ENCODE measurements at places on chromosomes 7 and 10.

- no peak for DNase-seq
These were observed 193.1 kb downstream of the SORCS1 start for GRCh38 chr10:106971411-106971831.

GRCh38 chr7:107167483-107168232 is 1.1 kb upstream of the HBP1 start:
- DNase-seq = no peak

- DNase-seq = no peak
These were observed 273.1 kb upstream of the KCND2 start for GRCh38 chr7:119999738-120000475.

- DNase-seq = no peak
These were observed 134.6 kb downstream of the FRMD4A start for GRCh38 chr10:14196113-14196512.

DNA sequence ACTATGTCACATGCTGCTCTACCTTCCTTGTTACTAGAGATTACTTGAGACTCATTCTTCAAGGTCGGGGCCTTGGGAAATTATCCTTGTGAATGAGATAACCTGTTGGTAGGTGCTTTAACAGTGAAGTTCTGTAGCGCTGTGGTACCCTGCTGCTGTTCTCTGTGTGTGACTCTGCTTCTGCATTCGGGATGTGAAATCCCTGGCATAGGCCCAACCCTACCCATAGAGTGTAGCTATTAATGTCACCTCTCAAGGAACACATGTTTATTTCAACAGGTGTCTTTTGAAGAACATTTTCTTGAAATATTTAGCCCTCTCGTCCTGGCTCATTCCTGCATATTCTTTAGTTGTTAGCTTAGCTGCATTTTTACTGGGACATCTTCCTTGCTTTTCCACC is 41.8 kb upstream of the TMEM236 start:
- no peak for DNase-seq

DNA sequence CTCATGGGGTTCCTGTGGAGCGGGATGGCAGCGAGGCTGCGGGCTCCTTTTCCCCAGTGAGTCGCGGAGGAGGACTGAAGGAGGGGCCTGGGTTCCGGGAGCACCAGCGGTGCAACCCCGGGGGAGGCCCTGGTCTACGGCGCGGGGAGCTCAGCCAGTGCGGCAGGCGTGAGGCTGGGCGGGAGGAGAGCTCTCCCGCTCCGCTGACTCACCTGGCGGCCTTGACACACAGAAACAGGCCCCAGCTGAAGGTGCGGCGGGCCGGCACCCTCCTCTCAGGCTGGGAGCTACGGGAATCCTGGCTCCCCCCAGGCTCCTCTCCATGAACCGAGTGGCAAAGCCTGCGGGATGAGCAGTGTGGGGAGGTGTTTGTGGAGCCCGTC is 6.8 kb upstream of the NOM1 start:
- peak; percentile 71 for DNase-seq

- no peak for DNase-seq
These were observed 41.1 kb upstream of the FAM133B start for GRCh38 chr7:92631067-92631849.

DNA sequence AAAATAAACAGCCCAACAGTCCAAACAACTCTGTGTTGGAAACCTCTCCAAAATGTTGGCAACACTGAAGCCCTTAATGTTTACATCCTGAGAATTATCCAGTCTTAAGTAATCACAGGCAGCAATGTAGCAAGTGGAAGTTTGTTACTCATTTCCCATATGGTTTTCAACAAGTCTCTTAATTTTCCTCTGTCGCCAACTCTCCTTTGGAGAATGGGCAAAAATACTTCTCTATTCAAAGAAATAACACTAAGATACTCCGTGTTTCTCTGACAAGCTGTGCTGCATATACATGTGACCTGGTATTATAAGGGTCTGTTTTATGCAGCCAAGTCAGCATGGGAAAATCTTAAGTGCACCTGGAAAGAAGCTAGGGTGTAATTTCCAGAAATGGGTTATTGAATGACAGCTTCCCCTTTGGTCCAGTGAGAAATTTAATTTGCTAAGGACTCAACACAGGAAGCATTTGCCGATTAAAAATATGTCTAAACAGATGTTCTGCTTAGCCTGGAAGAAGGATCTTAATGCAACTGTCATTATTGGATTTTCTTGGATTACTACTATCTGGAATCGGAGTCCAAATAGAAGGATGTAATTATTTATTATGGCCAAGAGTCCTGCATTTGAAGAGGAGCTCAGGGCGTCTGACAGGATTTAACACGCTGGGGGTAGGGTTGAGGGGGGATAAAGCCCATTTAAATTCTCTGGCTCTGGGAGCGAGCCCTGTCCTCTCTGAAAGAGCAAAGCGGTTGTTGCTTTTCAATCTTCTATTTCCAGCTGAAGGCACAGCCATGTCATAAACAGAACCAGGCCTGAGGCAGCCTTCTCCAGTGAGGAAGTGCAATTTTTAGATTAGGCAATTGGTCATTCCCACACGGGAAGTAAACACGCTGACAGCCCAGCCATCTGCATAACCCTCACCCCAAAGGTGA is 73.1 kb downstream of the TLL2 start:
- no peak for DNase-seq

GRCh38 chr7:100967292-100967863 is 2.0 kb upstream of the MUC12 start:
- DNase-seq = peak; percentile 32

DNA sequence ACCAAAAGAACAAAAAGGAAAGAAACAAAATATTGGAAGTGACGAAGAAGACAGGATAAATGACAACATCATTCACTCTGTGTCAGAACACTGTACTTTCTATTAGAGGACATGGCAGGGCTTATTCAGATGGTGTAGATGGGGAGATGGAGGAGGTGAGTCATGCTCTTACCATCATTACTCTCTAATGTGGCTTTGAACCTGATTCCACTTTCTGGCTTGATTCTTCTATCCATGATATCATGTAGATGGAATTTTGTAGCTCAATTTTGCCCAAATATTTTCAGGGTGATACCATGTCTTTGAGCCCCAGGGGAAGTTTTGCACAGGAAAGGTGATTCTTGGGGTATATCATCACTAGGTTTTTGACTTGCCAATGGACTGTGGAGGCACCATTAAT is 91.7 kb downstream of the CFAP58 start:
- DNase-seq = no peak

DNA sequence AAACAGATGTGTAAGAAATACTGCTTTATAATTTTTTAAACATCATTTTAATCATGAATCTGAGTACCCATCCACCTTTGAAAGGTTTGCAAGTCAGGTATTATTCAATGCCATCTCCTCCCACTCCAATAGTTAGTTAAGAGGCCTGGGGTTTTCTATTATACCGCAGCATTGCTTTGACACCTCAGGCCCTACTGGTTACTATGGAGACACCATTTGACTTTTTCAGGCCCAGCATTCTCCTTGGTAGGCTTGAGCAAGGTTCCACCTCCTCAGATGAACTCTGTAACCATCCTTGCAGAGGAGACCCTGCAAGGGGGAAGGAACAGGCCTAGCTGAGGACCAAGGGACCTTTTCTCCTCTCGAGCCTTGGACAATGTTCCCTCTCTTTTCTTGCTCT is 326.9 kb upstream of the NPSR1 start:
- DNase-seq = no peak

GRCh38 chr7:55156919-55157763 is 138.3 kb downstream of the EGFR start:
- peak; percentile 91 for DNase-seq

DNA sequence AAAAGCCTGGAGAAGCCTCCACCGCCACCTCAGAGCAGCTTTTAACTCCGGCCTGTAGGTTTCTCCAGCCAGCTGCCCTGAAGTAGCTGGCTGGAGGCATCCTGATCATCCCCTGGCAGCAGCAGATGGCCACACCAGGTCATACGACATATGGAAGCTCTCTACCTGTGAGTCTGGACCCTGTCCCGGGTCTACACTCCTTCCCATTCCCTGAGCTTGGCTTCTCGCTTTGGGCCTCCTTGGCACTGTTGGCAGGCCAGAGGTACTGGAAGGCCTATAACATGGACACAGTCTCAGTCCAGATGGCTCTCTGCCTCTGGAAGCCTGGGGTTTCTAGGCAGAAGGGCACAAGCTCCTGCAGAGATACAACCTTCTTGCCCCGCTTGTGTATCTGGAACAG is 43.5 kb upstream of the TRIM8 start:
- DNase-seq = no peak

GRCh38 chr7:35768346-35768745 is 32.5 kb upstream of the SEPTIN7 start:
- DNase-seq = no peak

DNA sequence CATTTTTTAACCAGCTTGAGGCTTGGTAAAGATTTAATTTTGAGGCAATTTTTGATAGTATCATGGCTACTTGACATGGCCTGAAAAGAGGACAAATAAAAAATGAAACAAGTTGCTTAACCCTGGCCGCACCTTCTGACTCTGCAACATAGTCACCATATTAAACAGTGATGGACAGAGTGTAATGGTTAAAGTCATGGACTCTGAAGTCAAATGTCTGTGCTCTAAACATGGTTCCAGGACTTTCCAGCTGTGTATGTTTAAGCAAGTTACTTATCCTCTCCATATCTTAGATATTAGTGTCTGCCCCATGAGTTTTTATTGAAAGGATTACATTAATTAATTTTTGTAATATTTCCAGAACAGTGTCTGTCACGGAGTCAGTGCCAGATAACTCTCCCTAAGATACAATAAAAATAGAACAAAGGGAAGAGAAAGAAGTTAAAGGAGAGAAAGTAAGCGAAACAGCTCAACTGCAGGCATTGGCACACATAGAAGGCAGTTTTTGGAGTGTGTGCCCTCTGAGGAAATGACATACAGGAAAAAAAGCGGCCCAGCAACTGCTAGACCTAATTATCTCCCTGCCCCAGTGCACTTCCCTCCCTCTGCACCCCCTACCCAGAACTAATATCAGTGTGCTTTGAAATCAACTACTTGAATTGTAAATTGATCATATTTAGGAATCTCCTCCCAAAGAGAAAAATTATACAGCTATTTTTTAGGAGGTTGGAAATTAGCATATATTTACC is 65.3 kb downstream of the MACC1 start:
- DNase-seq = no peak

DNA sequence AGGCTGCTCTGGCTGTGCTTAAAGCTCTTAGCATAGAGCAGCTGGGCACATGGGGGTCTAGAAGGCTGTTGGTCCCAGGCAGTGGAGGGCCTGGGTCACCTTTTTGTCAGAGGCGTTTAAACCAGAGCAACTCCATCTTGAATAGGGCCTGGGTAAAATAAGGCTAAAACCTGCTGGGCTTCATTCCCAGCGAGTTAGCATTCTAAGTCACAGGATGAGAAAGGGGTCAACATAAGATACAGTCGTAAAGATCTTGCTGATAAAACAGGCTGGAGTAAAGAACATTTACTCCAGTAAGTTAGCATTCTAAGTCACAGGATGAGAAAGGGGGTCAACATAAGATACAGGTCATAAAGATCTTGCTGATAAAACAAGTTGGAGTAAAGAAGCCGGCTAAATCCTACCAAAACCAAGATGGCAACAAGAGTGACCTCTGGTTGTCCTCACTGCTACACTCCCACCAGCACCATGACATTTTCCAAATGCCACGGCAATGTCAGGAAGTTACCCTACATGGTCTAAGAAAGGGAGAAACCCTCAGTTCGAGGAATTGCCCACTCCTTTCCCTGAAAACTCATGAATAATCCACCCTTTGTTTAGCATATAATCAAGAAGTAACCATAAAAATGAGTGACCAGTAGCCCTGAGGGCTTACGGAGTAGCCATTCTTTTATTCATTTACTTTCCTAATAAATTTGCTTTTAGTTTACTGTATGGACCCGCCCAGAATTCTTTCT is 96.8 kb upstream of the PCBD1 start:
- DNase-seq = peak; percentile 47

- no peak for DNase-seq
These were observed 1.1 kb upstream of the AKR1B1 start for GRCh38 chr7:134459981-134460380.

DNA sequence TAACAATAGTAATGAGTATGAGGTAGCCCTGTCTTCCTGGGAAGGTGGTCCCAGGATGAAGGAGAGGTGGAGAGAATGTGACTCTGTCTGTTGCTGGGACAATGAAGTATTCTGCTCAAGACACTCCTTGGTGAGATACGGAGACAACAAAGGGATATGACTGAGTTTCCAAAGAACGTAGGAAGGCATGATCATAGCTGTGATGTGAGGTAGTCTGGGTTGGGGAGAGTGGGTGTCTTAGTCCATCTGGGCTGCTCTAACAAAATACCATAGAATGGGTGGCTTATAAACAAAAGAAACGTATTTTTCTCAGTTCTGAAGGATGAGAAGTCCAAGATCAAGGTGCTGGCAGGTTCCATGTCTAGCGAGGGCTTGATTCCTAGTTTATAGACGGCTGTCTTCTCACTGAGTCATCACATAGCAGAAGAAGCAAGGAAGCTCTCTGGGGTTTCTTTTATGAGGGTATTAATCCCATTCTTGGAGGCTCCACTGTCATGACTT is 84.9 kb upstream of the RHOBTB1 start:
- no peak for DNase-seq

- DNase-seq = peak; percentile 55
These were observed 13.6 kb downstream of the TTYH3 start for GRCh38 chr7:2645274-2645868.

- peak; percentile 55 for DNase-seq
These were observed 16.0 kb upstream of the DLX6 start for GRCh38 chr7:96989241-96989858.

DNA sequence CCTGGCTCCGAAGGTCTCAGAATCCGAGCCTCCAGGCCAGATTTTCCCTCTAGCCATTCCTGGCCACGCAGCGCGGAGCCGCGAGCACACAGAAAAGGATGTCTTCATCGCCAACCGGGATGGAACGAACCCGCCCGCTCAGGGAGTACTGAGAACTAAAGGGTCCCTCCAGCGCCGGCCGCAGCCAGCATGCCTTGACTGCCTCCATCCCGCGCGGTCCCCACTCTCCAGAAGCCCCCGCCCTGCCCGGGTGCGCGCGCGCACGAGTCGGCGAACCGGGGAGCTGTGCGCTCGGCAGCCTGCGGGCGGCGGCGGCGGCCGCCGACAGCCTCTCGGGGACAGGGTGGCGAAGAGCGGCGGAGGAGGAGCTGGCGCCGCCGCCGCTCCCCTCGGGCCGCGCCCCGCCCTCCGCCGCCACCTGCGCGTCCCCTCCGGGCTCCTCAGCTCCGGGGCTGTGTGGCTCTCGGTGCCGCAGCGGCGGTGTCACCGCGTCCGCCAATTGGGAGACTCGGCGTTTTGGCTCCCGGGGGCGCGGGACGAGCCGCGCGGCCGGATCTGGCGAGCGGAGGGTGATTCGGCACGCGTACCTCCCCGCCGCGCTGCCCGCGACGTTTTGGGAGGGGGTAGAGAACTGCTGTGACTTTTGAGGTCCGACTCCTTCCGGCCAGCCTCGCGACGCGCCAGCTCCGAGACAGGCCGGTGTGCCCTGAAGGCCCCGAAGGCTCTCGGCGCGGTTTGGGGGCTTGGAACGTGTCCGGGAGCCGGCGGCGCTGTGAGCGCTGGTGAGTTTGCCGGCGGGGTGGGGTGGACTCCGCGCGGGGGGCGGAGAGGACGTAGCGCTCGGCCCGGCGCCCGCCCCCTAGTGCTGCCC is 453 bp upstream of the GALNT17 start:
- DNase-seq = peak; percentile 81

DNA sequence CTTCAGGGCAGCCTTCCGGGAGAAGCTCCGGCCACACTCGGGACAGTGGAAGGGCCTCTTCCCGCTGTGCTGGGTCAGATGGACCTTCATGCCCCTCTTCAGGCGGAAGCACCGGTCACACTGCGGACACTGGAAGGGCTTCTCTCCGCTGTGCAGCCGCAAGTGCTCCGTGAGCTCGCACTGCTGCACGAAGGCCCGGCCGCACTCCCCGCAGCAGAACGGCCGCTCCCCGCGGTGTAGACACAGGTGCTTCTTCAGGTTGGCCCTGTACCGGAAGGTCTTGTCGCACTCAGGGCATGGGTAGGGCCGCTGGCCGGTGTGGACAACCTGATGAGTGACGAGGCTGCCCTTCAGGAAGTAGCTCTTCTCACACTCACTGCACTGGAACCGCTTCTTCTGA is 14.2 kb upstream of the ZNF786 start:
- DNase-seq = no peak
